ENCODE measurements at places on chromosomes 7 and 10.

GRCh38 chr7:137395420-137395819 lies 51.9 kb upstream of the PTN start:
- DNase-seq, result no peak

DNA sequence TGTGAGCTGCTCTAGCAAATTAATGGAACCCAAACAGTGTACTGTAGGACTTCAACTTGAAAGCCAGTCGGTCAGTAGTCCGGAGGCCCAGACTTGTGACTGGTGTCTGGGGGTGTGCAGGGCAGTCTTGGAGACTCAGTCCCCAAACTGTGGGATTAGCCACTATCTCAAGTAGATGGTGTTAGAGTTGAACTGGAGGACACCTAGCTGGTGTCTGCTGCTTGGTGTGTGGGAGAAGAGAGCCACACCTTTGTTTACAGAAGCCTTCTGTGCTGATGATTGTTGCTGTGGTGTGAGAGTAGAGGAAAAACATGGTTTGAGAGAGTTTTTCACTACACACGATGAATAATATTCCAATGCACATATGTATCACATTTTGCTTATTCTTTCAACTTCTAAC lies 47.4 kb downstream of the CUL2 start:
- DNase-seq, result no peak

DNA sequence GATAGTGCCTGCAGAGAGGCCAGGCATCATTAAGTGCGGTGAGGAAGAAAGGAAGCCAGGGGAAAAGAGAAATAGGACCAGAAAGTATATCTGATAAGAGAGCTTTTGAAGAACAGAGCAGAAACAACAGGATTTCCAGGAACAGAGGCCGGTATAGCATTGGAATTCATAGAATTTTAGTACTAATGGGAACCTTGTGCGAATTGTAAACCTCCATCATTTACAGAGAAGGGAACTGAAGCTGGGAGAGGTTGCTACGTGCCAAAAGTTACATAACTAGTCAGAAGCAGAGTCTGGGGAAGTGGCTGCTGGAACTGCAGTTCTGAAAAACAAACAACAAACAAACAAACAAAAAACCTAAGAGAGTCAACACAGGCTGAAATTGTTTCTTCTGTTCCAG lies 5.4 kb upstream of the ZMYND11 start:
- no peak for DNase-seq

DNA sequence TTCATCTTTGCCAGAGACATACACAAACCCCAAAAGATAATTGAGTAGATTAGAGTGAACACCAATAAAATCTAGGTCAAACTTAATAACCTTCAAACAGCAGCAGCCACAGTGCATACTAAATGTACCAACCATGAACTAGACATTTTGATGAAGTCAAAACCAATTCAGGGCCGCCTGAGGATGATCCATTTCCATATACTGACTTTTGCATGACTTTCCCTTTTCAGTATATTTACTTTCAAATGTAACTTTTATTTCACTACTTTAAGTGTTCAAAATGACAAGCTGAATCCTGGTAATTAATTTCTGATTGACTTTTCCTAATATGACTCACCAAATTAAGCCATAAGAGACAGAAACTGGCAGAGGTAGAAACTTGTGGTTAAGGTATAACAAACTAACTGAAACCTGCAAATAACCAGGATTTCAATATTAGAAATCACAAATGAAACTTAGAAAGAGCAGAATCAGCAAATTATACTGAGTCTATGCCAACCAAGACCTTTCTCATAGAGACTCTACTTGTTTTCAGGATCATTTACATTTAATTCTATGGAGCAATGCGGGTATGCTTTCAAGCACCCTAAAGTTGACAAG lies 171.9 kb upstream of the LRRN3 start:
- DNase-seq, result no peak

GRCh38 chr10:43819464-43820230 lies 171.0 kb upstream of the ZNF32 start:
- DNase-seq, result no peak

DNA sequence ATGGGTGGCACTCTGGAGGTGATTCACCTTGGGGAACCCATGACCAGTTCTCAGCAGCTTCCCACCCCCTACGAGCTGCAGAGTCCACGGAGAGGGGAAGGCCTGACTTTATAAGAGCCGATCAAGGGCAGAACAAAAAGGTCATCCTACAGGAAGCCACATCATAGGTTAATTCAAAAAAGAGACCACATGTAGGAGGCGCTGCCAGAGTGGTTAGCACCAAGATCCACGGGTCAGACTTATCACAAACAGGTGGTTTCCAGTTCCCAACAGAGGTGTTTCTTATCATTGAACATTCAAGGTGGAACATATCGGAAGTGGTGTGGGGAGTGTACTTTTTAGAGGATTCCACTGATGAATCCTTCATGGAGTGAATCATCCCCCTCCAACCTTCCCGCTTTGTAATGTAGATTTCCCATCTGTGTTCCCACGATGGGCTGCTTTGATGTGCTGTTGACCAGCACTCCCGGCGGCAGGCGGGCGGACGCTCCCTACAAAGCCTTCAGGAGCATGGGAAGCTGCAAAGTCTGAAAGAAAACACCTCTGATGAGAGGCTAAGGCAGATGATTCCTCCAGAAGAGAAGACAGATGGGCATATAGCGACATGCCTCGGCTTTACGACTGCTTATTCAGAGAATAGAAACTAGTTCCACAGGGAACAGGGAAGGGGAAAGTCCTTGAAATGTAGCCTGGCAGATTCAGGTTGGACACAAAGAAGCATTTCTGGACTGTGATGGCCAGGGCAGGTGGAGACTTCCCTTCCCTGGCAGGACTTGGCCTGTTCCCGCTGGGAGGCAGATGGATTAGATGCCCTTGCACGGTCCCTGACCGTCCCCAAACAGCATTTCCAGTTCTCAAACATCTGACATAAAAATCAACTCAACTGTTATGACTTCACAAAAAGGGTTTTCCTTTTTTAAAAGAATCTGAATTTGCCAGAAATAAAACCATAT lies 66.5 kb downstream of the AFAP1L2 start:
- no peak for DNase-seq

DNA sequence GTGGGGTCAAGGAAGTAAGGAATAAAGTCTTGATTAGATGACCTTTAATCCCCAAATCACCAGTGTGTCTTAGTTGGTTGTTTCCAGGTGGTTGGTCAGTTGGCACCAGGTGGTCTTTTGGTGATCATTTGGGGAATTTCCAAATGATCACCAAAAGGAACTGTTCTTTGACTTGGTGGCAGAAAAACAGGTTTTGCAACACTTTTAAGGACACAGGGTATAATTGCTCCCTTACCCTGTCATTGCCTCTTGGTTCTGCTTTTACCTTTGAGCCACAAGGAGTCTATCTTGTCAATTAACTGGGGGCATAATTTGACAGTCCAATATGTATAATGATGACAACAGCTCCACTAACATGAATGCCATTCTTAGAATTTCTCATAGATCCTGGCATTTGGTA lies 104.2 kb downstream of the ADK start:
- DNase-seq, result no peak

Measured in femur (tissue), 1 donor.